Activated CD4-positive, alpha-beta memory T cell treated with anti-CD3 and anti-CD28 coated beads for 36 hours (primary cell): ENCODE measurements at places on chromosomes 13 and 19.

DNA sequence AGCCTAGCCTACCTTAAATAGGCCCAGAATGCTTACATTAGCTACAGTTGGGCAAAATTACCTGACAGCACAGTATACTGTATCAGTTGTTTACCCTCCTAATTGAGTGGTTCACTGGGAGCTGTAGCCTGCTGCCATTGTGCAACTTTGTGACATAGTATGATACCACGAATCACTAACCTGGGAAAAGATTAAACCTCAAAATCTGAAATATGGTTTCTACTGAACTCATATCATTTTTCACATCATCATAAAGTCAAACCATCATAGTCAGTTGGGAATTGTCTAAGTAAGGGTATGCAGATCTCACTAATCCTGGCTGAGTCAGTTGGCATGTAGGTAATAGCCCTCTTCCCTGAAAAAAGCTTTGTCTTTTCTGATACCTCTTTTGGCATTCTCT is 9.2 kb downstream of the PAN3 start:
- peak; percentile 22 for DNase-seq

- DNase-seq = no peak
Measured at GRCh38 chr19:39759457-39760184, 19.0 kb upstream of the LEUTX start.

DNA sequence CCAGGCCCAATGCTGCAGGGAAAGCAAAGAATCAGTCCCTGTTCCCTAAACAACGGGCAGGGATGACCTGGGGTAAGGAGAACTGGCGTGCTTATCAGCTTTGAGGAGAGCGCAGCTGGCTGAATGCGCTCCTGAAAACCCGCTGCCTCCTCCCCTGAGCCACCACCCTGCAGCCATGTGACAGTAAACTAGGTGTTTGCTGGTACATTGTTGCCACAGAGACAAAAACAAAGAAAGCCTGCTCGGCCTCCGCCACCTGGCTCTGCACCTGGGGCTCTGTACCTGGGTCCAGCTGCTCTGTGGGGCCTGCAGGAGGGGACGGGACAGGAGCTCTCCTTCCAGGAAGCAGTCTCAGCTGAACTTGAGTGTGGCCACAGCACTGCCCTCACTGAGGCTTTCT is 21.8 kb downstream of the MCF2L start:
- no peak for DNase-seq

GRCh38 chr13:43441464-43441863 is 345.3 kb downstream of the ENOX1 start:
- no peak for DNase-seq
